ENCODE measurements at places on chromosomes 7 and 10.
A peak's percentile ranks its signal among the peaks of the same experiment; 100 is the strongest.

DNA sequence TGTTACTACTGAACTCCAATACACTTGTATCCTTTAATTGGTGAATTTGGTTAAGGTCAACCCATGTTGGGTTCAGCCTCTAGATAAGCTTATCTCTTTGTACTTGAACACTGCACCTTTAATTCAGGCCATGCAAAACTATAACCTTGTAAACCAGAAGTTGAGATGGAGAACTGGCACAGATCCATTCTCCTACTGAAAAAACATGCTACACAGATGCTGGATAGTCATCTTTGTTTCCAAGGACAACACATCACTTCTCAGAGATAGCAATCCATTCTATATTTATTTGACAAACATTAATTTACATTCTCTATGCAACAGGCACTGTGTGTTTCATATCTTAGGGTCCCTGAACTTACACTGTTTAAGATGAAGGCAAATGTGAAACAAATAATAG lies 2.9 kb upstream of the CDK14 start:
- DNase-seq = no peak

- no peak for DNase-seq
Measured at GRCh38 chr10:61110188-61110844, 166.3 kb upstream of the RHOBTB1 start.

DNA sequence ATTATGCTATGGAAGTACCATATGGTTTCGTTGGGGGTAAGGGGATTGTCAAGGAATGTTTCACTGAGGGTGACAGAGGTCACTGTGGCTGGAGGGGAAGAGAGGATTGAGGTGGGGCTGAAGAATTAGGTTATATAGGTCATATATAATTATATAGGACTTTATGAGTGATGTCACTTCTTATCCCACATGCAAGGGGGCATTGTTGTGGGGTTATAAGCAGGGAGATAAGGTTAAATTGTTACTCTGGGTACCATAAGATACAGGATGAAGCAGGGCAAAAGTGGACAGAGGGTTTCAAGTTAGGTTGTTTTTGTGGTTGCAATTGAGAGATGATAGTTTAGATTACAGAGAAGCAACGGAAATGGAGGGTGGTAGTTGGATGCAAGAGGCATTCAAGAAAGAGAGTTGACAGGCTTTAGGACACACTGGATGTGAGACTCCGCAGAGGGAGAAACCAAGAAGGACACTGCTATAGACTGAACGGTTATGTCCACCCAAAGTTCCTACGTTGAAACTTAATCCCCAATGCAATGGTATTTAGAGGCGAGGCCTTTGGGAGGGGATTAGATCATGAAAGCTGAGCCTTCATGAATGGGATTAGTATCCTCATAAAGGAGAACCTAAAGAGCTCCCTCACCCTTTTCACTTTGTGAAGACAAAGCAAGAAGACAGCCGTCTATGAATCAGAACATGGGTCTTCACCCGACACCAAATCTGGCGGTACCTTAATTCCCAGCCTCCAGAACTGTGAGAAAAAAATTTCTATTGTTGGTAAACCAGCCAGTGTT lies 7.0 kb upstream of the PRR15 start:
- no peak for DNase-seq

GRCh38 chr10:44862924-44863323 lies 48.2 kb upstream of the TMEM72 start:
- DNase-seq = no peak

DNA sequence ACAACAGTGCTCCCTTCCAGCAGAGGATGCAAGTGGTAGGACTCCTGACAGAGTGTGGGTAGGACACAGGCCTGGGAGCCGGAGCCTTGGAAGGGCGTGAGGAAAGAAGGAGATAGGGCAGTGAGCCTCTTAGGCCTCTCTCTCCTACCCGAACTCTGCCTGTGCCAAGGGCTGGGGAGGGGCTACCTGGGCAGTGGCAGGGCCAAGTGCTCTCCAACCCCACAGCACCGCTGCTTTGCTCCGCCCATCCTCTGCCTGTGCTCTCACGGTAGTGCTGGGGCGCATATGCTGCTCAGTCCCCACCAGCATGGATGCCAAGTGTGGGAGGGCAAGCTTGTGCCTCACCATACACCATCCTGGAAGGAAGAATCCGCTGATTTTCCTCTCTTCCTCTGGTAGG lies 7.5 kb downstream of the FAM131B start:
- no peak for DNase-seq

- DNase-seq = no peak
Measured at GRCh38 chr7:79217976-79218626, 235.4 kb downstream of the MAGI2 start.

DNA sequence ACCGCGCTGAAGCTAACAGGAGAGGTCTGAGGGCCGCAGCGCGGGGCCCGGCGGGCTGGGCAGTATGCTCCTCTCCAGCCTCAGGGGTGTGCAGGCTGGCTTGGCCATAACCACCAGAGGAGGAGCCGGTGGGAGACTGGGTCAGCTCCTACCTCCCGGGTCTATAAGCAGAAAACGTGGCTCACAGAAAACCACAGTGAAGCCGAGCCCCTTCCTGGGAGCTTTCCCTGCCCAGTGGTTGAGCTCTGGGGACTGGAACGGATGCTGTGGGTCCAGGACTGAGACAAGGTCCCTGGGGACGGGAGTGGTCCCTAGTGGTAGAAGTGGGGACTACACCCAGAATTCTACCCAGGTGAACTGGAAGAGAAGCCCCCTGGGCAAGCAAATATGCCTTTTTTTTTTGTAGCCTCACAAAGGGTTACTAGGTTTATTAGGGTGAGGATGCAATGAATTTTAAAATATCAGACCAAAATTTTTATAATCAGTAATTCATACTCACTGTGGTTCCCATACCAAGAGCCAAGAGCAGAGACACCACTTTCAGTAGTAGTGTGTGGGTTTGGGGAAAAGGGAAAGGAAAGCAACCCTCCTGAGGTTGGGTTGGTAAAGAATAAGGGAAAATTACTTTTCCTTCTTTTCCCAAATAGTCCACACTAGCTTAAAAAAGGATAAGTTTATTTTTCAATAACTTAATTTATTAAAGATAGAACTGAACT lies 67.9 kb upstream of the PRKCQ start:
- DNase-seq = no peak

- DNase-seq = no peak
Measured at GRCh38 chr10:79404231-79404609, 41.2 kb downstream of the ZCCHC24 start.

DNA sequence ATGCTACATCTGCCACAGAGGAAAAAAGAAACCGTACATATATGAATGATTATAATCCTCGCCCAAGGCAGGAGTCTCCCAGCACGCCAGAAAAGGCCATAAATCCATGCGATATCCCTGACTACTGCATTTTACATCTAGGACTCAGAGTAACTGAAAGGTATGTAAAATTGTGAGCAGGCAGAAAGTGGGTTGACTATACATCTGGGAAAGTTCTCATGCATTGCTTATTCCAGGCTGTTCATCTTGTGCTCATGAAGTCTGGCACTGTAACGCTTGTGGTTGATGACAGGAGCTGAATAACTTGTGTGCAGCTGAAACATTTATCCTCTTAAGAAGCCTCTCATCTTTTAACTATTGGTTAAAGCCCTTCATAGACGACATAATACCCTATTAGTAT lies 193.4 kb upstream of the STEAP4 start:
- DNase-seq = no peak

- DNase-seq = peak; percentile 58
Measured at GRCh38 chr10:17673471-17674061, 29.6 kb downstream of the STAM start.

Measured in kidney epithelial cell (primary cell).